H1 (cell line): ENCODE measurements at places on chromosomes 1 and 21. TPM values are rescaled to one million over a fixed set of nuclear protein-coding genes. Genes with fewer than 3 reads are reported as not detected.

- H3K4me3 ChIP-seq = no peak overlapping the region
- peaks cover 4% of the 10 kb centered on the region for H3K4me1 ChIP-seq
- H3K27me3 ChIP-seq = no peaks in the 10 kb centered on the region
- H3K27ac ChIP-seq = no peak overlapping the region
Observed at GRCh38 chr1:8239039-8239305, 78.9 kb upstream of the SLC45A1 start.

- no peak overlapping the region for H3K27ac ChIP-seq
- DNase-seq = no peak
- no peak overlapping the region for H3K4me3 ChIP-seq
- H3K4me1 ChIP-seq = no peaks in the 10 kb centered on the region
- H3K27me3 ChIP-seq = no peaks in the 10 kb centered on the region
Observed at GRCh38 chr1:5150191-5150590, 495.8 kb downstream of the AJAP1 start.

GRCh38 chr1:245292553-245292952, 137.8 kb downstream of the KIF26B start:
- H3K27me3 ChIP-seq = no peaks in the 10 kb centered on the region
- H3K4me3 ChIP-seq = no peak overlapping the region
- H3K27ac ChIP-seq = no peak overlapping the region
- H3K36me3 ChIP-seq = no peaks in the 10 kb centered on the region

DNA sequence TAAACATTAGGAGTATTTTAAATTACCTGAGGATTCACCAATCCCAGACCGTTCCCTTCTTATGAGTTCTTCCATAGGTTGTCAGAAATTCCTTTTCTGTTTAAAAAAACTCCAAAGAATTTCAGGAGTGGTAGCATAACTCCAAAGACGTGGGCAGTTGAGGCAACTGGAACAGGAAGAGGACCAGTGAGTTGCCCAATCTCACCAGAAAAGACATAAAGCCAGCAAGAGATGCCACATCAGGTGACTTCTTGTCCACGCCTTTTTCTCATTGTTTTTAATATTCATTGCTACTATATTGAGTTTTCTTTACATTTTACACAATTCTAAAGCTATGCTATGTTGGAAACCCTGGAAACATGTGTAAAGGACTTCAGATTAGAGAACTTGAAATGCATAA, 88.1 kb upstream of the JAK1 start:
- H3K27me3 ChIP-seq = no peaks in the 10 kb centered on the region
- no peaks in the 10 kb centered on the region for H3K4me1 ChIP-seq
- no peak overlapping the region for H3K27ac ChIP-seq
- no peak overlapping the region for H3K4me3 ChIP-seq

- DNase-seq = no peak
- no peak overlapping the region for H3K27ac ChIP-seq
- no peaks in the 10 kb centered on the region for H3K4me1 ChIP-seq
Observed at GRCh38 chr1:222375701-222376100, 172.2 kb downstream of the HHIPL2 start.

GRCh38 chr1:194473766-194474165, 1287.4 kb upstream of the B3GALT2 start:
- H3K27ac ChIP-seq = no peak overlapping the region
- no peaks in the 10 kb centered on the region for H3K4me1 ChIP-seq
- DNase-seq = no peak
- no peaks in the 10 kb centered on the region for H3K27me3 ChIP-seq
- no peaks in the 10 kb centered on the region for H3K36me3 ChIP-seq

SLC26A9 gene
- not detected in 2 replicates for total RNA-seq

- H3K36me3 ChIP-seq = no peaks in the 10 kb centered on the region
- H3K4me1 ChIP-seq = no peaks in the 10 kb centered on the region
- no peak for DNase-seq
- no peak overlapping the region for H3K4me3 ChIP-seq
Observed at GRCh38 chr1:227994632-227995300, 12.0 kb upstream of the WNT3A start.

- no peaks in the 10 kb centered on the region for H3K36me3 ChIP-seq
- H3K27ac ChIP-seq = no peak overlapping the region
- no peaks in the 10 kb centered on the region for H3K4me1 ChIP-seq
- peaks cover 1% of the 10 kb centered on the region for H3K27me3 ChIP-seq
- DNase-seq = no peak
- H3K4me3 ChIP-seq = no peak overlapping the region
Observed at GRCh38 chr1:183834568-183834967, 29.6 kb downstream of the RGL1 start.

DNA sequence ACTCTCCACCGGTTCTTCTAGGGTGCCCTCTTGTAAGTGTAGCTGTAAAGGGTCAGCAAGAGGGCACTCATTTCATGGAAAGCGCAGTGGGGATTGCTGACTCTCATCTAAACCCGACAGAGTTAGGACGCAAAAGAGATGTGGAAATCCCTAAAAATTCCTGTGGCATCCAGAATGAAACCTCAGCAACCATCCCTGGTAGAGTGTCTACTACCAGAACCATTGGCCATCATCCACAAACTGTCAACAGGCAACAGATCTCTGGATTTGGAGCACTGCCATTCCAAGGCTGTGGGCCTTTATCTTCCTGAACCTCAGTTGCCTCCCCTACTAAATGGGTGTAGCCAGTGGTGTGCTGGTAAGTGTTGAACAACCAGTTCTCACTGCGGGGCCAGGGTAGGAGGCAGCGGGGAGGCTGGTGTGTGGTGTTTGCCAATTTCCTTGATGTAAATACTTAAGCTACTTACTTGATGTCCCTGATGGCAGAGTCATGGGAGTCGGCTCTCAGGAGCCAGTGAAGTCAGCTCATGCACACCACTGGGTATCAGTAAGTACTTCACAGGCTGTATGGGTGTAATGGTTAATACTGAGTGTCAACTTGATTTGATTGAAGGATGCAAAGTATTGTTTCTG, 195.8 kb downstream of the KAZN start:
- H3K27me3 ChIP-seq = no peaks in the 10 kb centered on the region
- no peaks in the 10 kb centered on the region for H3K36me3 ChIP-seq
- no peak overlapping the region for H3K4me3 ChIP-seq
- H3K27ac ChIP-seq = no peak overlapping the region
- no peak for DNase-seq
- H3K4me1 ChIP-seq = no peaks in the 10 kb centered on the region

- DNase-seq = no peak
- no peak overlapping the region for H3K4me3 ChIP-seq
- H3K36me3 ChIP-seq = no peaks in the 10 kb centered on the region
- H3K27me3 ChIP-seq = no peaks in the 10 kb centered on the region
- H3K4me1 ChIP-seq = peaks cover 16% of the 10 kb centered on the region
- no peak overlapping the region for H3K27ac ChIP-seq
Observed at GRCh38 chr1:43069461-43070050, 102.5 kb downstream of the EBNA1BP2 start.

F13B gene
- not detected in 2 replicates for total RNA-seq

TXNIP gene
- total RNA-seq = 10.3 and 12.3 TPM in 2 replicates

PTPRF gene
- 221 and 231 TPM in 2 replicates for total RNA-seq

DNA sequence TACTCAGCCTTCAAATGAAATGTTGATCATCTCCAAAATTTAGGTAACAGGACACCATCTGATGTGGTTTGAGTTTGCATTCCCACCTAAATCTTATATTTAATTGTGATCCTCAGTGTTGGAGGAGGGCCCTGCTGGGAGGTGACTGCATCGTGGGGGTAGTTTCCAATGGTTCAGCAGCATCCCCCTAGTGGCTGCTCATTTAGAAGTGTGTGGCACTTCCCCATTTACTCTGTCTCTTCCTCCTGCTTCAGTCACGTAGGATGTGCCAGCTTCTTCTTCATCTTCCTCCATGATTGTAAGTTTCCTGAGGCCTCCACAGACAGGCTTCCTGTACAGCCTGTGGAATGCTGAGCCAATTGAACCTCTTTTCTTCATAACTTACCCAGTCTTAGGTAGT, 731.2 kb downstream of the USP25 start:
- H3K27me3 ChIP-seq = no peaks in the 10 kb centered on the region
- no peaks in the 10 kb centered on the region for H3K4me1 ChIP-seq
- no peak overlapping the region for H3K27ac ChIP-seq

- no peaks in the 10 kb centered on the region for H3K4me1 ChIP-seq
- no peak overlapping the region for H3K4me3 ChIP-seq
- no peak overlapping the region for H3K27ac ChIP-seq
- H3K36me3 ChIP-seq = no peaks in the 10 kb centered on the region
- no peak for DNase-seq
Observed at GRCh38 chr1:202692959-202693555, 17.2 kb downstream of the SYT2 start.

- H3K4me3 ChIP-seq = no peak overlapping the region
- no peaks in the 10 kb centered on the region for H3K27me3 ChIP-seq
- no peak for DNase-seq
- H3K36me3 ChIP-seq = no peaks in the 10 kb centered on the region
Observed at GRCh38 chr1:192831706-192832355, 23.0 kb downstream of the RGS2 start.

DNA sequence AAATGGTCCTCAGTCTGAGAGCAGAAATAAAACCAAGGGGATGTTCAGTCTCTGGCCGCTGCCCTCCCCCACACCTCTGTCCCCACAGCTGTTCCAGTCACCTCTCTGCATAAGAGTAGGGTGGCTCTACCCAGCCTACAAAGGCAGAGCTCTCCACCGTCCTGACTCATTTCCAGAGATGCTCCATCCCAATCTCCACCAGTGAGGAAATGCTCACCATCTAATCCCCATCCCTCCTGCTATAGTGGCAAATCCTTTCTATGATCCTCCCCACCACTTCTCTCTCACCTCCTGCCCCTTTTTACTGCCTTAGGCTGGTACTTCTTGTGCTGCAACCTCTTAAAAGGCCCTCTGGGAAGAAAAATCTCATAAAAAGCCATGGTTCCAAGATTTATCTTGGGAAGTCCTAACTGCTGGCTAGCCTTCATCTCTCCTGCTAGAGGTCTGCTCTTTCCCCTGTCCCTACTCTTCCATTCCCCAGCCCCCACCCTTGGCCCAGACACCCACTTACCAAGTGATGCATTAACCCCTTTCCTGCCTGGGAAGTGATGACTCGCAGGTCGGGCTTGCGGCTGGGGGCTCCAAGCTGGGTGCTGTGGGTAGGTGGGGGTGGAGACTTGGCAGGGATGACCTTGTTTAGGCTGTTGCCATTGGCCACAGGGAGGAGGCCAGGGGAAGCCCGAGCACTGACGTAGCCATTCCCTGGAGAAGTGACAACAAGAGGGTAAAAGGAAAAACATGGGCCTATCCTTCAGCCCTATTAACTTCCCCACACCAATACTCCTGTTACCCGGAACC, 23.9 kb downstream of the MEF2D start:
- H3K36me3 ChIP-seq = peaks cover 36% of the 10 kb centered on the region
- H3K4me3 ChIP-seq = no peak overlapping the region
- DNase-seq = no peak

DIRAS3 gene
- not detected in 2 replicates for total RNA-seq

DNA sequence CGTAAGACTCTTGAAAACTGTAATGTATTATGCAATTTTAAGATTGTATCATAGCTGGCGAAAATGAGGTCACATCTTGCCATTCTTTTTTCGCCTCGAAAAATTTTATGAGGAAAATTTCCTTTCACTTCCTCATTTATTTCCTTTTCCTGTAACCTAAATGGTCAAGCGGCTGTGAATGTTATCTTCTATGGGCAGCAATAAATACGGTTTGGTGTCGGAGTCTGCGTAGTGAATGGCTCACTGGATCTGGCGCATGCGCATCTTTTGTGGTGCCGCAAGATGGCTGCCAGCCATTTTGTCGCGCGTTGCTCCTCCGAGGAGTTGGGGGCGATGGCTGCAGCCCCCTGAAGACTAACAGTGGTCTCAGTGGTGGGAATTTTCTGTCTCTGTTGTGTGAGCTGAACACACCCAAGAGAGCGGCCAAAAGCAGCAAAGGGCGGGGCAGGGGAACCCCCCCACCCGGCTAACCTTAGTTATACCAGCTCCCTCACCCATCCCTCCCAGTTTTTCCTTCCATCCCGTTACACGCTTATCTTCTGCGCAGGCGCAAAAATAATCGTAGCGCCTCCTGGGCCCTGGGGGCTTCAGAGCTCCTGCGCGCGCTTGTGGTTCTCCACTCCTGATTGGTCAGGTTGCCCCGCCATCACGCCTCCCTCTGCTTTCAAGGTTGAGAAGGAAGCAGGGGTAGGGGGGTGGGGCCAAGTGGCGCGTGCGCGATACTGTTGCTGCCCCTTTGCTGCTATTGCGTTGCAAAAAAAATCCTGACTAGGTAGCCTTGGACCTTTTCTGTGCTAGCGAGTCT, at the start of gene RPRD2:
Gene RPRD2 (plus strand): TSS at position 722 of the 805 bp plus-strand sequence. CDS start 568 bp downstream, outside the sequence.
- peak; percentile 96 for DNase-seq
- H3K4me3 ChIP-seq = peak within 1 kb of the TSS; percentile 73
- H3K27ac ChIP-seq = peak within 1 kb of the TSS; percentile 98
- H3K27me3 ChIP-seq = no peaks in the 10 kb centered on the region
- peaks cover 4% of the 10 kb centered on the region for H3K4me1 ChIP-seq

- H3K4me1 ChIP-seq = peaks cover 9% of the 10 kb centered on the region
- peak overlapping the region; percentile 39 for H3K4me3 ChIP-seq
- H3K27me3 ChIP-seq = no peaks in the 10 kb centered on the region
- peak; percentile 81 for DNase-seq
Observed at GRCh38 chr21:36994501-36995158, 11.9 kb upstream of the RIPPLY3 start.

DNA sequence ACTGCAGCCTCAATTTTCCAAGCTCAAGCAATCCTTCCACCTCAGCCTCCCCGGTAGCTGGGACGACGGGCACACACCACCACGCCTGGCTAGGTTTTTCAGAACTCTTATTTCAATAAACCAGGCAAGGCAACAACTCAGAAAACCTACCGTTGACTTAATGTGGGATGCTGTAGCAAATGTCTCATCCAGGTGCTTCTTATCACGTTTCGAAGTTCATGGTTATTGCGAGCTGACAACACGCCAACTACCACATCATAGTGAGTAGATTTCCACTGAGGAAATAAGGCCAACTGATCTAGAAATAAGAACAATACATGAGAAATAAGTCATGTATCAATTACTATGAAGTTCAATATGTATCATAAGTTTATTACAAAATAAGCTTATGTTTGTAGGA, 9.7 kb downstream of the B3GALNT2 start:
- no peak for DNase-seq
- H3K27ac ChIP-seq = no peak overlapping the region
- peaks cover 30% of the 10 kb centered on the region for H3K36me3 ChIP-seq
- no peaks in the 10 kb centered on the region for H3K27me3 ChIP-seq
- no peak overlapping the region for H3K4me3 ChIP-seq

DNA sequence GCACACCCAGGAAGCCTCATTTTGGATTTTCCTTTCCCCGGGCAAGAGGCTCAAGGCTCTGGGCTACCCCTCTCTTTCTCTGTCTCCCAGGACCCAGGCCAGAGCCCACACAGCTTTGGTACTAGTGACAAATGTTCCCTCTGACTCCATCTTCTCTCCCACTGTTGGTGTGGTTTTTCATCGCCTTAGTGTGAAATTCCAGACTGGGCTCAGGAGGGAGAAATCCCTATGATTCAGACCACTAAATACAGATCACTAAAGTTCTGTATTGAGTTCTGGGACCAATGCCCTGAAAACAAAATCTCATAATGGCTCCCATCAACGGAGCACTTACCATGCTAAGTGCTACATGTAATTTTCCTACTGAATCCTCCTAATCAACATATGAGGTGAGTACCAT, 26.1 kb downstream of the IQGAP3 start:
- no peak overlapping the region for H3K27ac ChIP-seq

- H3K4me1 ChIP-seq = no peaks in the 10 kb centered on the region
- H3K4me3 ChIP-seq = no peak overlapping the region
- H3K27ac ChIP-seq = no peak overlapping the region
- no peak for DNase-seq
- H3K27me3 ChIP-seq = no peaks in the 10 kb centered on the region
Observed at GRCh38 chr1:243363832-243364231, 108.0 kb downstream of the SDCCAG8 start.

PRAMEF33 gene
- total RNA-seq = not detected in 2 replicates

CYB5RL gene
- total RNA-seq = 14.1 and 15.1 TPM in 2 replicates

CLDN17 gene
- not detected in 2 replicates for total RNA-seq

NMNAT2 gene
- 20.9 and 23.8 TPM in 2 replicates for total RNA-seq

GRCh38 chr1:186155594-186155993, 219.5 kb downstream of the TPR start:
- H3K27me3 ChIP-seq = no peaks in the 10 kb centered on the region
- H3K27ac ChIP-seq = no peak overlapping the region
- no peak overlapping the region for H3K4me3 ChIP-seq
- H3K36me3 ChIP-seq = no peaks in the 10 kb centered on the region

DCLRE1B gene
- total RNA-seq = 11.0 TPM in 2 replicates

CFHR3 gene
- 0.52 and 1.0 TPM in 2 replicates for total RNA-seq
